ENCODE measurements at places on chromosomes 12 and 14.

DNA sequence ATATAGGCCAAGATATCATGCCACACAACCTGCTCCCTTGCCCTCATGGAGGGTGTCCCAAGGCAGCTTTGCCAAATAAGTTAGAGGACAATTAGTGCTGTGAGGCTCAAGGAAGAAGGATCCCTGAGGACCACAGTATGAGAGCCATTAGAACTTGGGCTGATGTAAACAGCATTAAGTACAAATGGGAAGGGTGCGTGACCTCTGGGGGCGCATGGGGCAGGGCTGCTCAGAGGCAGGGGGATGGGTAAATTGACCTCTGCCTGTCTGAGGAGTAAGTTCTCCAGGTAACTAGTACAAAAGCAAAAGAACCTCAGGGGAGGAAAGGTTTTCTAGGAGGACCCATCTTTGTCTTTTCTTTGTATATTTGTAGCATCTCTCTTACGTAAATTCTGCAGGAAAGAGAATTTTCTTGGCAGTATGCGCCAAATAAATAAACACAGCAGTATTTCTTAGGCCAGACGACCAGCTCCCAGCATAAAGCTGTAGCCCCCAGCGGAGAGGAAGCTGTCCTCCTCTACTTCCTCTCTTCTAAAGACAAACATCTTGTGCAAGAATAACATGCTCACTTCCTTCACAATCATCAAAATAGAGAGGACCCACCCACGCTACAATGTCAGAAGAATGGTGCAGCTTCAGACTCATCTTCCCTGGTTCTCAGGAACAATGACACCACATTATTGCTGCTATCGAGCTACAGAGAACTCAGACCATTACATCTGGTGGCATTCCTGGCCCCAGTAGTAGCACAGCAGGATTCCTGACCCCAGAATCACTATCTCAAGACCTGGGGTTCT lies 16.4 kb upstream of the VWF start:
- DNase-seq: no peak

GRCh38 chr14:50797250-50798047 lies 33.5 kb downstream of the NIN start:
- DNase-seq: no peak

DNA sequence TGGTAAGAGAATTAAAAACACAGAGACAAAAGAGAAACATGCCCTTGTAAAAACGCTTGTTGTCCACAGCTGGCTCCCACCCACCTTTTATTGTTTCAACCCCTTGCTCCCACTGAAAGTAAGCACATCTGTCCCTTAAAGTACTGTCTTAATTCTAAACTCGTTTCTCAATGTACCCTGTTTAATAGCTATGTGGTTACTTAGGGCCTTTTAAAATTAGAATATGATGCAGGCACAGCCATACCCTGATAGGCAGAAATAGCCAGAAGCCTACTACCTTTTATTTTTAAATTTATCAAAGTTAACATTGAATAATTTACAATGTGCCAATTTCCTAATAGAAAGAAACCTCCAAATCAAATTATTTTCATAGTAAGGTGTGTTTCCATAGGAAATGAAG lies 4.0 kb upstream of the MGAT4C start:
- DNase-seq: no peak

DNA sequence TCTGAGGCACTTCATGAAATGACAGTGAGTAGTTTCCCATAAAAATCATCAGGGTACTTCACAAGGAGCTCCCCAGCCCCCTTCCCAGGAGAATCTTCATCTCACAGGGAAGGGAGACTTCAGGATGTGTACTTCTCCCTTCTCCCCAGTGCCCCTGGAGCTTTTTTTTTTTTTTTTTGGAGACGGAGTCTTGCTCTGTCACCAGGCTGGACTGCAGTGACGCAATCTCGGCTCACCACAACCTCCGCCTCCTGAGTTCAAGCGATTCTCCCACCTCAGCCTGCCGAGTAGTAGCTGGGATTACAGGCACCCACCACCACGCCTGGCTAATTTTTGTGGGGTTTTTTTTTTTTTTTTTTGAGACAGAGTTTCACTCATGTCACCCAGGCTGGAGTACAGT lies 10.4 kb downstream of the ITPK1 start:
- DNase-seq: no peak

DNA sequence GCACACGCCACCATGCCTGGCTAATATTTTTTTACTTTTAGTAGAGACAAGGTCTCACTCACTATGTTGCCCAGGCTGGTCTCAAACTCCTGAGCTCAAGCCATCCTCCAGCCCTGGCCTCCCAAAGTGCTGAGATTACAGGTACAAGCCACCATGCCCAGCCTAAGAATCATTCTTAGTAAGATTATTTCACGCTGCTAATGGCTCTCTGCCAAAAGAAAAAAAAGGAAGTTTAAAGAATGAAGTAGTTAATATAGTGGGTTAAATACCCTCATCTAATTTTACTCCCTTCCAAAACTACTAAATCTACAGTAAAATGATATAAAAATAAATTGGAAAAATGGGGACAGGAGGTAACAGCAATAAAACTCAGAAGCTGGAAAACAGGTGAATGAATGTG lies 2.6 kb downstream of the ETFRF1 start:
- no peak for DNase-seq

- no peak for DNase-seq
Measured at GRCh38 chr14:33727606-33728005, 223.3 kb downstream of the EGLN3 start.

All from stimulated activated CD4-positive, alpha-beta T cell treated with anti-CD3 and anti-CD28 coated beads, Interleukin-1b, Interleukin-23, amount 100 ng/mL, for 1 hour (primary cell).